ENCODE measurements at places on chromosomes 3 and 15.

- no peak overlapping the region for H3K27ac ChIP-seq
- no peaks in the 10 kb centered on the region for H3K4me1 ChIP-seq
Measured at GRCh38 chr15:62821384-62822131, 221.0 kb upstream of the TPM1 start.

- H3K4me3 ChIP-seq = no peak overlapping the region
- H3K4me1 ChIP-seq = peaks cover 3% of the 10 kb centered on the region
- H3K27ac ChIP-seq = no peak overlapping the region
Measured at GRCh38 chr15:48059791-48060190, 61.0 kb upstream of the SLC24A5 start.

GRCh38 chr3:77323626-77324025, 283.7 kb downstream of the ROBO2 start:
- H3K36me3 ChIP-seq = no peaks in the 10 kb centered on the region
- no peak overlapping the region for H3K4me3 ChIP-seq
- H3K4me1 ChIP-seq = no peaks in the 10 kb centered on the region
- no peak for DNase-seq
- no peaks in the 10 kb centered on the region for H3K27me3 ChIP-seq

DNA sequence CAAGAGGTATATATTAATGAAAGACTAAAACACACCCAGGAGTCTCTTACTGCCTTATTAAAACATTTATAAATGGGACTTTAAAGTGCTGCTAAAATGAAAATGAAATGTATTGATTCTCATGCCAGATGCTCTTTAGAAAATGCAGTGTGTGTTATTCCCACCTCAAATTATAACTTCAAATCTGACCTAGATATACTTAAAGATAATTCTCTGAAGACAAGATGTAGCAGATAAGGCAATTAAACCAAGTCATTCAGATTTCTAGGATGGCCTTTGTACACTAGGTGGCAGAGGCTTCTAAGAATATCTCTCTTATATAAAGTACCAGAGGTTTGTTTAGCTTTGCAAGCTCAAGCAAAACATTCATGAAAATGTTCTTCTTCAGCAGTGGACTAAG, 26.9 kb upstream of the GOLGA8B start:
- peaks cover 12% of the 10 kb centered on the region for H3K4me1 ChIP-seq
- no peak overlapping the region for H3K4me3 ChIP-seq
- DNase-seq = no peak
- no peak overlapping the region for H3K27ac ChIP-seq
- H3K36me3 ChIP-seq = no peaks in the 10 kb centered on the region
- H3K27me3 ChIP-seq = peaks cover 49% of the 10 kb centered on the region

GRCh38 chr15:52146776-52147175, 34.2 kb upstream of the BCL2L10 start:
- DNase-seq = no peak
- H3K4me3 ChIP-seq = no peak overlapping the region
- H3K27ac ChIP-seq = no peak overlapping the region
- H3K4me1 ChIP-seq = no peaks in the 10 kb centered on the region
- H3K36me3 ChIP-seq = peaks cover 27% of the 10 kb centered on the region

DNA sequence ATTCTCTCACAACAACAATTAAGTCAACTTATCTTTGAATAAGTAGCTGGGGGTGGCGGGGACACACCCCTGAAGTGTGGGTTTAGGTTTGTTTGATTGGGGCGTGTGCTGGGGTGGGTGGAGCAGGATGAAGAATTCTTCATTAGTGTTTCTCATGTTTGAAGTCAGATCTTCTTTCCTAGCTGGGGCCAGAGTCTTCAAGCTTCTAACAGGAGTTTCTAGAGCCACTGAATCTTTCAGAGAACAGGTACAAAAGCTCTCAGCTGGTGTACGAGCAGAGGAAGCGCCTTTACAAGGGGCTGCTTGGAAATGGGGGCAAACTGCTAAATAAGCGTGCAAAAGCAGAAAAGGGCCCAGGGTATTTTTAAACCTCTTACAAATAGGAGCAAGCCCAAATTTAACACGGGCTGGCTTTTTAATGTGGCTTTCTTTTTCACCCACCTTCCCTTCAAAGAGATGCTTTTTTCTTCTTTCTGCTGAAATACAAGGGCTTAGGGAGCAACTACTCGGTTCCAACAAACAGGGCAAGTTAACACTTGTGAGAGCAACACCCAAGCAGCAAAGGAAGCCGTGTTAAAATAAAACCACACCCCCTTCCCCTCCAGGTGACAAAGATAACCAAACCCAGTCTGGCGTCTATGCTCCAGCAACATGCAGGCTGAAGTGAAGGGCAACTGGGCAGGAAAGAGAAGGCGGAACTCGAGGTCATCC, 86.9 kb upstream of the RASGRP1 start:
- peaks cover 14% of the 10 kb centered on the region for H3K36me3 ChIP-seq
- peak overlapping the region; percentile 99 for H3K27ac ChIP-seq
- H3K4me1 ChIP-seq = peaks cover 75% of the 10 kb centered on the region
- DNase-seq = peak; percentile 74
- no peaks in the 10 kb centered on the region for H3K27me3 ChIP-seq
- H3K4me3 ChIP-seq = peak overlapping the region; percentile 82

- H3K4me3 ChIP-seq = no peak overlapping the region
- H3K36me3 ChIP-seq = no peaks in the 10 kb centered on the region
- H3K27ac ChIP-seq = no peak overlapping the region
- DNase-seq = no peak
- H3K27me3 ChIP-seq = peaks cover 47% of the 10 kb centered on the region
- H3K4me1 ChIP-seq = no peaks in the 10 kb centered on the region
Measured at GRCh38 chr3:98739266-98739665, 23.9 kb upstream of the ST3GAL6 start.

DNA sequence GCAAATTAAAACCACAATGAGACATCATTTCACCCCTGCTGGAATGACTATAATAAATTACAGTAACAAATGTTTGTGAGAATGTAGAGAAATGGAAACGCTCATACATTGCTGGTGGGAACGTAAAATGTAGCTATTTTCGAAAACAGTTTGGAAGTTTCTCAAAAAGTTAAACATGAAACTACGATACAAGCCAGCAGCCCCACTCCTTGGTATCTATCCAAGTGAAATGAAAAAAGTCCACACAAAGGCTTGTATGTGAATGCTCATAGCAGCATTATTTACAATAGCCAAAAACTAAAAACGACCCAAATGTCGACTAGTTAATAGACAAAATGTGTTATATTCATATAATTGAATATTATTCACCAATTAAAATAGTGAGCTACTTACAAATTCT, 22.9 kb upstream of the CFAP20DC start:
- peaks cover 18% of the 10 kb centered on the region for H3K27me3 ChIP-seq
- H3K36me3 ChIP-seq = no peaks in the 10 kb centered on the region
- no peak overlapping the region for H3K27ac ChIP-seq
- DNase-seq = no peak
- H3K4me3 ChIP-seq = no peak overlapping the region

DNA sequence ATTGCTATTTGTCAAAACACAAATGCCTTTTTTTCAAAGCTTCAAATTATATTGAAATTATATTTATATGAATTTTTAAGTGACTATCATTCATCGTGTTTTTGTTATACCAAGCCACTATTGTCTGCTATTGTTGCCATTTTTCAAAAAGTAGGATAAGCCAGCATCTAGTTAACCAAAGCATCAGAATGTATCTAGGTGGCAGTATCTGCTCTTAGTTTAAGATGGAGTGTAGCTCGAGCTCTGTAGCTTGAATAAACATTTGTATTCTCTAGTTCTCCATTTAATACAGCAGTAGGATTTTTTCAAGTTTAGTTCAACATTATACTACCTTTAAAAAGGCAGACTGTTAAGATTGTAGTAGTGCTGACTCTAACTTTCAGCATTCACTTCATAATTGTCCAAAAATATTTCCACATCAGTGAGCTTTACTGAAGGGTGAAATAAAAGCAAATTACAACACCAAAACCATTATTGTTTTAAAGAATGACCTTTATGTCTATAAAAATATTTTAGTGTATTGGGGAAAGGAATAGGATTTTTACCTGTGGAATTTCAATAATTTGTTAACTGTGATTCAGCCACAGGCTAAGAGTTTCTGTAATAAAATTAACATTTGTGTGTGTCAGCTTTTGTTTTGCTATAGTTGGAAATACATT, 19.6 kb upstream of the C15orf61 start:
- no peaks in the 10 kb centered on the region for H3K4me1 ChIP-seq
- peaks cover 2% of the 10 kb centered on the region for H3K27me3 ChIP-seq
- no peak for DNase-seq
- H3K27ac ChIP-seq = no peak overlapping the region
- no peaks in the 10 kb centered on the region for H3K36me3 ChIP-seq
- no peak overlapping the region for H3K4me3 ChIP-seq

- no peaks in the 10 kb centered on the region for H3K36me3 ChIP-seq
- H3K27ac ChIP-seq = no peak overlapping the region
- H3K4me1 ChIP-seq = peaks cover 14% of the 10 kb centered on the region
- no peaks in the 10 kb centered on the region for H3K27me3 ChIP-seq
- no peak overlapping the region for H3K4me3 ChIP-seq
Measured at GRCh38 chr15:34059946-34060345, 20.9 kb upstream of the AVEN start.

GRCh38 chr3:13158408-13158807, 85.2 kb upstream of the IQSEC1 start:
- no peak overlapping the region for H3K4me3 ChIP-seq
- peaks cover 8% of the 10 kb centered on the region for H3K36me3 ChIP-seq
- no peaks in the 10 kb centered on the region for H3K4me1 ChIP-seq
- H3K27me3 ChIP-seq = peaks cover 18% of the 10 kb centered on the region

- H3K4me3 ChIP-seq = no peak overlapping the region
- H3K36me3 ChIP-seq = no peaks in the 10 kb centered on the region
- H3K27me3 ChIP-seq = peaks cover 6% of the 10 kb centered on the region
Measured at GRCh38 chr15:71649894-71650293, 160.5 kb upstream of the NR2E3 start.

Measured in activated CD4-positive, alpha-beta memory T cell treated with anti-CD3 and anti-CD28 coated beads, Interleukin-2, amount 10 ng/mL, durations not matched to agents 7 days and 5 days (primary cell).